ENCODE measurements at places on chromosomes 1 and 21.
A peak's percentile ranks its signal among the peaks of the same experiment; 100 is the strongest.

DNA sequence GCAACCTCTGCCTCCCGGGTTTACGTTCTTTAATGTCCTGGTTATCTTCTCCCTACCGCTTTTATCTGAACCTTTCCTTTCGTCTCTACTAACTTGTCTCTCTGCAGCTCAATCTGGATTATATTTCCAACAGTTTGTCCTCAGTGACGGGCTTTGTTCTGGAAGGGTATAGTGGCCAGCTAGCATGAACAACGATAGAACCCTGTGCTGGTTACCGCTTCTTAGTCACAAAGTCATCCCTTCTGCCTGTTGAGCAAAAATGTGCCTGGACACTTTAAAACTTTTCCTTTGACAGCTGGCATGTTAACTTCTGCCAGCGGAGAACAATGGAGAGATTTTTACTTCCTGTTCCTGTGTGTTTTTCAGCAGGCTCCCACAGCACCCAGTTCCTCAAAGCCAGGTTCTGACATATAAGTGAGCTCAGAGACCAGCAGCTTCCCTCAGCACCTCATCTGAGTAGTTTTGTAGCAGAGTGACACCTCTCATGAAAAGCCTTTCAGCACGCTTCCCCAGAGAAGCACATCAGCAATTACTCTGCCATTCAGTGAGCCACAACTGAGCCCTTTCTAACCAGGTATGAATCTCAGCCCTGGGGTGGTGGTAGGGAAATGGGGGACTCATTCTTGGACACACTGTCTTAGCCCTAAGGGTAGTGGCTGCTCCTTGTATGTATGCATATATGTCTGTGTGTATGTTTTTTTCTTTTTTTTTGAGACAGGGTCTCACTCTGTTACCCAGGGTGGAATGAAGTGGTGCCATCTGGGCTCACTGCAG lies 23.6 kb upstream of the CCDC17 start:
- no peak for DNase-seq

DNA sequence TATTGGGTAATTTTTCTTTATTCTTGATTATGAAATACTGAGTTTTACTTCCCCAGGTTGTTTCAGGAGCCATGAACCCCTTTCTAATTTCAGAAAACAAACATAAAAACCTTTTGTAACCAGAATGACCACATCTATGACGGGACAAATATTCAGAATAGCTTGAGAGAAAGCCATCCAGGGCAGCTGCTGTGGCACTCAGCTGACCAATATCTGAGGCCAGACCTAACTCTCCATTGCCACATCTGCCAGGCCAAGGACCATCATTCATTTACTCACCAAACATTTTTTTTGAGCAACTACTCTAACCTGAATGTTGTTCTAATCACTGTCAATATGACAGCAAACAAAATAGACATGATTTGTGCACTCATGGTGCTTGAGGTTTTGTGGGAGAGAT lies 608.3 kb upstream of the PKN2 start:
- no peak for DNase-seq

DNA sequence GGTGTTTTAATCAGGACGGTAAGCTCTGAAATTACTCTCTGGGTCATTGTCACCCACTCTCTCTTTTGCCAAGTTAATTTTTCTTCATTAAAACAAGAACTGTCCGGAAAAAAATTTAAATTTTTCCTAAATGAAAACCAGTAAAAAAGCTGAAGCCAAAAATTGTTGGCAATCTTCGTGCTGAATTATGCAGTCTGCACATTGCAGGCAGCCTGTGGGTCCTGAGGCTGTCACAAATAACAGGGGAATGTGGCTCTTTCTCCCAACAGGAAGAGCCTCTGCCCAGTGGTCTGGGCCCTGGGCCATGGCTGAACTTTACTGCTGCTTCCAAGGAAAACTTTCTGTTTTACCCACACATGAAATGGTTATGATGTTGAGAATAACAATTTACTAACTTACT lies 153.9 kb upstream of the SPAG17 start:
- no peak for DNase-seq

DNA sequence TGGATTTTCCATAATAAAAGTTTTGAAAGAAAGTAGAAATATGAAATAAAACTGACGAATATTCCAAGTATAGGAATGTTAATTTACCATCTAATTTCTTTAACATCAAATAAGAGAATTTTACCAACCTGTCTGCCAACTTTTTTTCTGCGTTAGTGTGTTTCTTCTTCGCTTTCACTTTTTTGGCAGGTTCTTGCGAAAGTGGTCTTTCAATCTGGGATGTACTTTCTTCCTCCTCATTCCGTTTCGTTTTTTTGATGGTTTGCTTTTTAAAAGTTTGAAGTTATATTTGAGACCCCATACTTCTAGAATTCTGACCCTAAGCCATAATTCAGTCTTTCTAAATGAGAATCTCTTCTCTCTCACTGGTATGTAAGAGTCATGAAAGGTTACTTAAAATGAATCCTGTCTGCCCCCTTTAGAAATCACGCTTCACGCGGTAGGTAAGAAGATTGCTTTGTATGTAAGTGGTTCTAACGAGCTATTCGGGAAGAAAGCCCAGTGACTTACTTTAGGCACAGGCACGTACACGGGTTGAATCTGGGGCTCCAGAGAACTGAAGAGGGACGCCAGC lies 580 bp downstream of the RBM34 start:
- peak; percentile 80 for DNase-seq

DNA sequence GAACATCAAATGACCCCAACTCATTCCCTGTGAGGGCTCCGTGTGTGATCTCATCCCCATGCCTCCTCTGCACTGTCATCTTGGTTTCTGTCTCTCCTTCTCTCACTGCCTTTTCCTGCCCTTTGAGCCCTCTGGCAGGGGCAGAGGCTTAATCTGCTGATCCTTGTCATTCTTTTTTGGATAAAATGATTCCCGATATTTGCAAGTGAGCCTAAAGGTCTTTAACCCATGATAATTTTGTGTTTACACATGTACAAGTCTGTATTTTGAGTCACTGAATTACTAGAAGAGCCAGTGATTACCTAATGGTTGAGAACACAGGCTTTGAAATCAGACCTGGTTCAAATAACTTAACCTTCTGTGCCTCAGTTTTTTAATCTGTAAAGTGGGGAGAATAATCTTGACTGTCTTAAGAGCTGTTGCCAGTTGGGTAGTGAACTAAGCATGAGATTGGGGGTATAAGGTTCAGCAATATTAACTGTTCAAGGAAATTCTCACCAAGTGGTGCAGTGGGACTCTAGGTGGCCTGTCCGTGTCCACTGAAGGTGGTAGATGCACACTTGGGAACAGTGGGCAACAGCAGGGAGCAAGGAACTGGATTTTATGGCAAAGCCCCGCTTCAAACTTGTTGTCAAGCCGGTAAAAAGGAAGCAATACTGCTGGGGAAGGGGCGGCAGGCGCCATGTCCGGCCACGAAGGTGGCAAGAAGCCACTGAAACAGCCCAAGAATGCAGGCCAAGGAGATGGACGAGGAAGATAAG lies 1.6 kb downstream of the ECHDC2 start:
- DNase-seq, result no peak

DNA sequence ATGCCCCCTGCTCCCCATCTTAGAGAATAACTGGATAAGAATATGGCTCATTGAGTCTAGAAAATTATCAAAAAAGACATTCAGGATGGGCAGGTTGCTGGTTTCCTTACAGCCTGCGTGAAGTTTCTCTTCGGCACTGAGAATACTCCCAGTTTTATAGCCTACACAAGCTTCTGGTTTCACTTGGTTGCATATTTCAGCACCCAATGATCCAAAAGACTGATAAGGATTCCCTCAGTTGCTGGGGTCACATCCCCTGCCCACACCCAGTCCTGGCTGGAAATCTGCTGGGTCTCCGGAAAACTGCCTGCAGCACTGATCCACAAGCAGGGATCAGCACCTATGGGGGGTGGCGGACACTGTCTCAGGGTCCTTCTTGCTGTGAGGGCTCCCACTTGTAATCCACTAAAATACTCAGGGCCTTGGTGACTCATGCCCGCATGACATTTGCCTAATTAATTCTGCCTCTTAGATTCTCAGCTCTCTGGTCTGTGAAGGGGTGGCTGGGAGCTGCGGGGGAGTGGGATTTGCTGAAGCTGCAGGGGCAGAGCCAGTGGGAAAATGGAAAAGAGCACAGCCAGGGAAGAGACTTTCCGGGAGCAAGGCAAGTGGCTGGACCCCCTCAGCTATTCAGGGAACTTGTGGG lies 142.5 kb downstream of the ZNF648 start:
- no peak for DNase-seq

All from iris pigment epithelial cell (primary cell).